ENCODE measurements at places on chromosomes 2 and 18.

- DNase-seq, result no peak
Observed at GRCh38 chr2:2561346-2562095, 230.4 kb upstream of the MYT1L start.

- DNase-seq, result no peak
Observed at GRCh38 chr18:74148543-74149070, 284 bp downstream of the TIMM21 start.

GRCh38 chr2:23350041-23350791, 34.8 kb upstream of the KLHL29 start:
- no peak for DNase-seq

- no peak for DNase-seq
Observed at GRCh38 chr2:213220967-213221603, 63.2 kb upstream of the SPAG16 start.

- DNase-seq, result no peak
Observed at GRCh38 chr2:170587117-170587516, 128.0 kb upstream of the SP5 start.

Data from suppressor macrophage treated with lipopolysaccharide for 1 hour (primary cell).